CD4-positive, alpha-beta T cell treated with Interleukin-4 for 1 hour (primary cell): ENCODE measurements at places on chromosomes 4 and X.

DNA sequence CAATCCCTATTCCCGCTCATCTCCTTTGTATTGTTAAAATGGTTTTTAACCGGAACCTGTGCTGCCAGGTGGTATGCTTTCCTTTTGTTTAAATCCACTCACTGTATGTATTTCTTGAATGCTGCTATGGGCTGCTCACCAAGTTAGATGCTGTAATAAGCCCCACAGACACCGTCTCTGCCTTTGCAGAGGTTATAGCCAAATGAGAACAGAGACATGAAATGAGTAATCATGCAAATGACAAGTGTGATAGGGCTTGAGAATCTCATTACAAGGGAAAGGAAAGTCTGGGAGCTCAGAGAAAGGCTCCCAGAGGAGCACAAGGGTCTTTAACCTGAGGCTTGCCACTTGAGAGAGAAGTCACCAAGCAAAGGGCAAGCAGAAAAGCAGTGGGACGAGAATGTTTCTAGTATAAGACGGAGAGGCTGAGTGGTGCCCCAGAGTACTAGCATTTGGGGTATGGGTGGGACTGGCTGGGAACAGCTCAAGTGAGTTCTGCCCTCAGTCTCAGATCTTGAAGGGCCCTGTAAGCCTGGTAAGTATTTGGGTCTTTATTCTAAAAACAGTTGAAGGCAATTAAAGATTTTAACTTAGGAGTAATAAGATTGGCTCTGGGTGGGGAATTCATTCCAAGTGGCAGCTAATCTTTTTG lies 110.8 kb upstream of the H2AZ1 start:
- DNase-seq: no peak

GRCh38 chrX:148615491-148615890 lies 115.1 kb downstream of the AFF2 start:
- DNase-seq: no peak

DNA sequence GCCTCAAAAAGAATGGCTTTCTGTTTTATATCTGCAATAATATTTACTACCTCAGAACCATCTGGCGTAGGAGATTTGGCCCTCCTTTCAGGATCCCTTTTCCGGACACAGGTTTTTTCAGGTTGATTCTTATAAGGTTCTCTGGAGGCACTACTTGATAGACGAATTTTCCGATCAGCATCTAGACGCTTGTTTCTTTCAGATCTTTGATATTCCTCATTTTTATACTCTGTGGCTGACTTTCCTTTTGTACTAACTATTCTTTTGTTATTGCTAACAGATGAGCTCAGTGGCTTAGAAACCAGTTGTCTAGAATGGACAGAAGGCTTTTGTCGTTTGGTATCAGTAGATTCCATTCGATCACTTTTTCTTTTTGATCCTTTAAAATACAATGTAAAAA lies 12.4 kb downstream of the YTHDC1 start:
- DNase-seq: no peak

DNA sequence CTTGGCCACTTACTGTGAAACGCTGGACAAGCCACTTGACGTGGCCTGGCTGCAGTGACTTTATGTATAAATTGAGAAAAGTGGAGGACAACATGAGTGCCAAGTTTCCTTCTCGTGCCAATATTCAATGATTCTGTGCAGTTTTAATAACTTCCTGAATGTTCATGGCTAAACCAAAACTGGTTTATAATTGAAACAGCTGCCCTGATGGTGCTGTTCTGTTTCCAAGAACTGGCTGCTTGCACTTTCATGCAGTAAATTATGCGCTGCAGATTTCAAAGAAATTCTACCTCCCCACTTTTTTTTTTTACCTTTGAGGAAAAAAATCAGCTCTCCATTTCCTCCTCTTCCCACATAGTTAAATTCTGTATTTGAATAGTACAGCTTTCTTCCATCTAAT lies 205.2 kb upstream of the CASK start:
- peak; percentile 12 for DNase-seq

DNA sequence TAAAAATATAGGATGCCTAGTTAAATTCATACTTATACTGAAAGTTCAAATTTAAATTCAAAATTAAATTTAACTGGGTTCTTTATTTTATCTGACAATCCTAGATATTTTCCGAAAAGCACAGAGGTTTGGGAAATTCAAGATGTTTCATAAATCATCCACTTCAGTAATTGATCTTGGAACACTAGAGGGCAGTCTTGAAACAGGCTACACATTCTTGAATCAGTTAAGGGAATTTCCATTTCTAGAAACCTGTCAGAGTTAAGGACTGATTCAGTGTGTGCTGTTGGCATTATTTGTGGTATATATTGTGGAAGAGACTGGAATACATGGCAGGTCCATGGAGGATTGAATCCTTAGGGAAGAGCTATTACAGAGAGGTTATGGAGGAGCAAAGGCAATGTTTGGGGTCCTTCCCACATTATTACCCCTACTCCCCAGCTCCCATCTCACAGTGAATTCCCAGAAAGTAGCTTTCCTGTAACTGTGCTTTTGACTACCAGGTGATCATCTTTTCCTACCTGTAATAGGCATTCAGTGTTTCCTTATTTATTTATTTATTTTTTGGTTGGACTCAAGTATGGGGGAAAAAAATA lies 92.9 kb downstream of the EGF start:
- DNase-seq: peak; percentile 74

DNA sequence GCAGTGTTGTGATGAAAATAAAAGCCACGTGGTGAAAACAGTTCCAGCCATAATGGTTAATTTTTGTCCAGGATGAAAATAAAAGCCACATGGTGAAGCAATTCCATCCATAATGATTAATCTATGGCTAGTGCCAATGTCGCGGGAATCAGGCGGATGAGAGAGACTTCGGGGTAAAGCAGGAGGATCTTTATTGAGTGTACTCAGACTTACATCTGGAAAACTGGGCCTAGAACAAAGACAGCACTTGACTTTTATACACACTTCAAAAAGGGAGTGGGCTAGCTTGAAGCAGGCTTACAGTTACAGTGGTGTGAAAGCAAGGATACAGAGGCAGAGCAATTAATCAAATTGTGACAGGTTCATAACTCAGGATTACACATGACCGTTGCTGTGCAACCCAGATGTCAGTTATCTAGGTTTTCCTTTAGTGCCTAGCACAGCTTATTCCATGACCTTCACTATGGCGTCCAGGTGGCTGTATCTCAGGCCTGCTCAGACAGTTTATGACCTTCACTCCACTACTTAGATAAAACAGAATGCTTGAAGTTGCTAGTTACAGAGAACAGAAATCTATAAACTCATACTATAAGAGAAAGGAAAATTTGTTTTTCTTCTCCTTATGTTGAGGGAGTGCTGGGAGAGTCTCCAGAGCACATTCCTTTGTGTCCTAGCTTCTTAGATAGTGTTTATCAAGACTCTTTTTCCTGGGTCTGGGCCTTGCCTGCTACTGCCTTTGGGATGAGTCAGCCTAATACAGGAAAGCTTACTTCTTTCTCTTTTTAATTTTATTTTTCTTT lies 5.9 kb upstream of the PLA2G12A start:
- no peak for DNase-seq

DNA sequence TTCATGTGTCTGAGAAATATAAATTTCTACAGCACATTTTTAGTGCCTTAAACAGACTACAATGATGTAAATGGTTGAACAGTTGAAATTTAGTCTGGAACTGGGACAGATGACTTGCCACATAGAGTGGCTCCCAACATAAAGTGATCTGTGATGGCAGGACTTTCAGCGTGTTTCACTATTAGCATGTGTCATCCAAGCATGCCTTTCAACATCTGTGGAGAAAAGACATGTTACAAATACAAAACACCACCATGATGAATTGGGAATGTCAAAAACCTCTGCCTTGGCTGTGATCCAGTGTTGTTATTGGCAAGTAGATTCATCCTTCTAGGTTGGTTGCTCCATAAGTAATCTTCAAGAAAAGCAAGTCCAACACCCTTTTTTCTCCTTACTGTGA lies 348.7 kb downstream of the MAPK10 start:
- no peak for DNase-seq

- DNase-seq: no peak
Observed at GRCh38 chr4:121236353-121237068, 72.4 kb upstream of the TNIP3 start.

DNA sequence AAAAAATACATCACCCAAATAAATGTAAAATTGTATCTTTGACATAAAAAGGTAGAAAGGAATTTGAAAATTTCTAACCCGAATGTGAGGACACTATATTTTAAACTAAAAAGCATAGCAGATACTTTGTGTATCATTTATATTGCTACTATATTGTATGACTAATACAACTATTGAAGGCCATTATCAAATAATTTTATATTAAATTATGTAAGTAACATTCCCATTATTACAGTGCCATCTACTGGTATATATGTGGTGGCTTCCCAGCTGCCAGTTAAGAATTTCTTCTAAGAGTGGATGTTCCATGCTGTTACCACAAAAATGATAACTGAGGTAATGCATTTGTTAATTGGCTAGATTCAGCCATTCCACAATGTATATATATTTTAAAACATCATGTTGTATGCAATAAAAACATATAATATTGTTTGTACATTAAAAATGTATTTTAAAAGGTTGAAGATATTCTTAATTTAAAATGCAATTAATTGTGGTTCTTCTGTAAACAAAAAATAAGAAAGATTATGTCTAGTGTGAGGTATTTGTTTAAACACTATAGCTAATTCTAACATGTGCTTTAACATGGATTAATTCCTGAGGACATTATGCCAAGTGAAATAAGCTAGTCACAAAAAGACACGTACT lies 65.3 kb downstream of the EGF start:
- DNase-seq: no peak

DNA sequence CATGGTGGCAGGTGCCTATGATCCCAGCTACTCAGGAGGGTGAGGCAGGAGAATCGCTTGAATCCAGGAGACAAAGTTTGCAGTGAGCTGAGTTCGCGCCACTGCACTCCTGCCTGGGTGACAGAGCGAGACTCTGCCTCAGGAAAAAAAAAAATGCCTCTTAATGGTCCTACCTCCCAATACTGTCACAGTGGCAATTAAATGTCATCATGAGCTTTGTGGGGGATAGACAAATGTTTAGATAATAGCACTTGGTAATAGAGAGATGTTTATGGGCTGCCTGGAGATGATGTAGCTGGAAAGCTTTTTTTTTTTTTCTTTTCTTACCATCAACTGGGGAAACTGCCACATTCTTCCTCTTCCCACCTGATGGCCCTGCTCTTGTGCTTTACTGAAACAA lies 33.0 kb downstream of the GRK4 start:
- DNase-seq: no peak

- DNase-seq: peak; percentile 72
Observed at GRCh38 chrX:1507511-1508463, 29.2 kb downstream of the P2RY8 start.

GRCh38 chr4:64713256-64713840 lies 304.1 kb upstream of the TECRL start:
- DNase-seq: no peak

- DNase-seq: no peak
Observed at GRCh38 chrX:72296991-72297390, 8.7 kb downstream of the CITED1 start.

- no peak for DNase-seq
Observed at GRCh38 chr4:144782345-144782744, 136.4 kb downstream of the HHIP start.

DNA sequence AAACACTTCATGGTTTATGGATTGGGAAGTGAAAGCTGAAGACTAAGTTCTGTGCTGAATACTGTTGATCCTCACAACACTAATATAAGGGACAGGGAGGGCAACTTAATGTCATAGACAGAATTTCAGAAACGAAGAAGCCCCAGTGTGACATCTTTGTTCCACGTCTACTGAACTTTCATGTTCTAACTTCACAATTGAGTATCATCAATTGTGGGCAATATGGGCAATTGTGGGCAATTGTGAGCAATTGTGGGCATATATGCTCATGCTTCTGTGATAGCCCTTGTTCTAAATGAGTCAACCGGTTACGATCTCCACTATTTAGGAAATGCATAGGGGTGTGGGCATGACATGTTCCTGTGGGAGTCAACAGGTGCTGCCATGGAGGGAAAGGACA lies 33.7 kb downstream of the CYBB start:
- DNase-seq: no peak

- DNase-seq: no peak
Observed at GRCh38 chr4:145047151-145047550, 50.8 kb downstream of the ANAPC10 start.

DNA sequence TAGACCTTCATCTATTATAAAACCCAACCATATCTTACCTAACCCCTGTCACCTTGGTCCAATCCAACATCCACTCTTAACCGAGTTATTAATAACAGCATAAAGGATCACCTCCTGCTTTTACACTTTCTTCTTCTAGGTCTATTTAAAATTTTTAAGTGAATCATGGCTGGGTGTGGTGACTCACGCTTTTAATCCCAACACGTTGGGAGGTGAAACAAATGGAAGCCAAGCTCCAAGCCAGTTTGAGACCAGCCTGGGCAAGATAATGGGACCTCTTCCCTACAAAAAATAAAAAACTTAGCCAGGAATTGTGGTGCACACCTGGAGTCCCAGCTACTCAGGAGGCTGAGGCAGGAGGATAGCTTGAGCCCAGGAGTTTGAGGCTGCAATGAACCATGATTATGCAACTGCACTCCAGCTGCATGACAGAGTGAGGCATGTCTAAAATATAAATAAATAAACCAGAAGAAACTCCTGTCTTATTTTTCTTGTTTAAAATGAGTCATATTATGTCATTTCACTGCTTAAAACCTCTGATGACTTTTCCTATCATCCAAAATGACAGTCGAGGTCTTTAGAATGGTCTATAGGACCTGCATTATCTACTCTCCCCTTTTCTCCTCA lies 188.4 kb downstream of the GASK1B start:
- DNase-seq: no peak

- DNase-seq: no peak
Observed at GRCh38 chrX:16100673-16101072, 22.7 kb upstream of the GRPR start.

DNA sequence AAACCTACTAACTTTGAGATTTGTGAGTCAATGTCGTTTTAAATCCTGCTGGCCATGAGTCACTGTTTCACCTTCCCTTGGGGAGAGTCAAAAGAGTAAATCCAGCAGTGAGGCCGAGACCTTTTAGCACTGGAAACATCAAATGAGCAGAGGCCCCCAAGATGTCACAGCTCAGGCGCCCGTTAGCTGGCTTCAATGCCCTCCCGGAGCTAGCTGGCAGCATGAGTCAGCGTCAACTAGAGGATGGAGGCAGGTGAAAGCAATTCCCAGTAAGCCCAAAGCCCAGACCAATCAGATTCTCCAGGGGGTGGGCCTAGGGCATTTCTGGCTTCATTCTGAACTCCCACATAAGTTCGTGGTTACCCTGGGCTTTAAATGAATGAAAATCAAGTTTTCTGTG lies 170.9 kb downstream of the CLCN4 start:
- DNase-seq: no peak

DNA sequence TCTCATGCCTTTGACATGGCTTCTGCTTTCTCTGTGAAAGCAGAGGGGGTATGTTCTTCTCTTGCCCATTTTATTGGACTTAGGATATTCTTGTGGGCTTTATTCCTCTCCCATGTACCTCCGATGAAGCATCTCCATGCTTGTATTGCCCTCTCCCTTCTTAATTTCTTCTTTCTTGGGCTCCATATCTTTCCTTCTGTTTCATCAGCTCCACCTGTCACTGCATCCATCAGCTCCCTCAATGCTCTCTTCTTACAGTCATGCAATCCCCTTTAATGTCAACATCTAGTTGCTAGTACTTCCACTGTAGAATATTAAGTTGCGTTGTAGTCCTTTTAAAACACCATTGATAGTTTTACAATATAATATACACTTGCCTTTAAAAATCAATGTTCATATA lies 257.6 kb downstream of the GPAT3 start:
- DNase-seq: no peak

- DNase-seq: no peak
Observed at GRCh38 chrX:39212456-39212855, 411.2 kb downstream of the MID1IP1 start.
